ENCODE measurements at places on chromosomes 16 and 17.
A peak's percentile ranks its signal among the peaks of the same experiment; 100 is the strongest.

- DNase-seq = peak; percentile 90
These were observed 3.7 kb upstream of the ERN1 start for GRCh38 chr17:64133546-64134215.

DNA sequence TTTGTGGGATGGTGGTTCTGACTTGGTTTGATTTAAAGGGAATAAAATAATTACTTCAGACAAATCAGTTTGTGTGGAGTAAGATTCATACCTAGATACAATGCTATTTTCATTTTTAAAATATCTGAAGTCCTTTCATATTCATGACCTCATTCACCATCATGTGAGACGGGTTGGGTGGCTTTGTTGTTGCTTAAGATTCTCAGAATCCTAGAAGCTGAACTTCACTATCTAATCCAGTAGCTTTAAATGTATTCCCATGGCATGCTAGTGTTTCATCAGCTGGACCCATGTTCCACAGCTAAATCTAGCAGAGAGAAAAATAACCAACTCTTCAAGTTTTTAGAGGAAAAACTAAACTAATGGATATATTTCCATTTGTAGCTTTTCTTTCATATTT lies 2.7 kb upstream of the AMFR start:
- DNase-seq = no peak

DNA sequence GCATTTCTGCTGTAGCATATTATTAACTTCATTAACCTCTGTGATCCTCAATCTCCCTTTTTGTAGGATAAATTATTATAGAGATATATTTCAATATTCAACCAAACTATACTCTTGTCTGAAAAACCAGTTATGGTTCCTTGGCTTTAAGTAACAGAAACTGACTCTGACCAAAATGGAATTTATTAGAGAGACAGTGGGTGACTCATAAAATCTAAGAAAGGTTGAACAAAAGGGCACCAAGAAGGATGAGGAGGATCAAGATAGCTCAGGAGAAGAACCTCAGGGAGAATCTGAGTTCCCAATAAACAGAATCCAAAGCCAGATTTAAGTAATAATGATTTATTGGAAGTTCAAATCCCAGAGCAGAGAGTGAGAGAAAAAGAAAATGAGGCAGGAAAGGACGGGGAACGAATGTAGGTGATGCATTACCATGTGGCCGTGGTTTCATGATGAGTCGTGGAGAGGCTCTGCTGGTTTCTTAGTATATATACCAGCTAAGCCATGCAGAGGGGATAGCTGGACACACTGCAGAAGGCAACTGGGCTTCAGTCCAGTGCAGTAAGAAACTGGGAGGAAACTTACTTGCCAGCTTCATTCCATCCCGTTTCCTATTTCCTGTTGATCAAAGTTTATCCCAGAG lies 151.5 kb upstream of the GOT2 start:
- DNase-seq = no peak

DNA sequence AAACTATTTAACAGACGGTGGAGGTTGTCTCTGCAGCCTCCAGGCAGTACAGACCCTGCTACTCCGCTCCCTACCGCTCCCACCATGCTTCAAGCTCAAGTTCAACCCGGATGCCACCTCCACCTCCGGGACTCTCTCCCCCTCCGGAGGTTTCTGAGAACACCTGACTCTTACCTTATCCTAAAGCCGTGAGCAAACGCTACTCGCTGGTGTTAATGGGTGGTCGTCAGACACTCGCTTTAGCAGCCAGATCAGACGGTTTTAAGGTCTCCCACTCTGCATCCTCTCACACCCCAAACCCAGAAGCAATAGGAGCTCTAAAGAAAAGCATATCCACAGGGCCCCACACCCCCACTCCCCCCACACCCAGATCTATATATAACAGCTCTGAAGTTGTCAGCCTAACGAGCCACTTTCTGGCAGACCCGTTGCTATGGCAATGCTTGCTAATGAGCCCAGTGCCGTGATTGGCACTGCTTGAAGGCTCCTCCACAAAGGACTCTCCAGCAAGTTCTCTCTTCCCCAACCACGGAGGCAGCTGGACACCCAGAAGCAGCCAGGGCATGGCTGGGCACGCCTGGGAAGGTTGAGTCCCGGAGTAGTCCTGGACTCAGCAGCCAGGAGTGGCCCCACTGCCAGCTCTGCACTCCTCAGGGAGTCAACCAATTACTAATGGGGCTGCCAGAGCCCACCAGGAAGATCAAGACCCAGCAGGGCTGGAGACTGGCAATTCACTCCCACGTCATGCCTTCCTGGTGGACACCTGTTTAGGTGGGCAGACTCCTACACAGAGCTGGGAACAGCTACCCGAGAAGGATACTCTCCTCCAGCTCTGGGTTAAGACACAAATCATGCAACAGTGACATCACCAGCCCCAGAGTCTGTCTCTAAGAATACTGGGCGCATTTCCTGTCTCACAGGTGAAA lies 121.2 kb upstream of the RCVRN start:
- no peak for DNase-seq

GRCh38 chr17:28960256-28961061 lies 9.1 kb upstream of the PHF12 start:
- DNase-seq = no peak

DNA sequence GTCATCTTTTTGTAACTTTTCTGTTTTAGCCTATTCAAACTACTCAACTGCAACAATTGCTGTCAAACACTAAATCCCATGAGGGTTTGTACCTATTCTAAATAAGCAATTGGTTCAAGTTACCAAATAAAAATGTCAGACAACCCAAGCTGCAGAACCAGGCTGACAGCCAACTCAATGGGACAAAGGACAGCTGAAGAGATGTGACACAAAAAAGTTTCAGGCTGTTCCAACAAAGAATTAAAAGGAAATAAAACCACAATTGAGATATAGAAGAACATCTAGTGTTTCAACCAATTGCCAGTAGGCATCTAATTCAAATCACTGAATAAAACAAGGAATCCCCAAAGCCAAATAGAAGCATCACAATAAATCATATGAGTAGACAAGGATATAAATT lies 49.3 kb downstream of the GRB7 start:
- no peak for DNase-seq

DNA sequence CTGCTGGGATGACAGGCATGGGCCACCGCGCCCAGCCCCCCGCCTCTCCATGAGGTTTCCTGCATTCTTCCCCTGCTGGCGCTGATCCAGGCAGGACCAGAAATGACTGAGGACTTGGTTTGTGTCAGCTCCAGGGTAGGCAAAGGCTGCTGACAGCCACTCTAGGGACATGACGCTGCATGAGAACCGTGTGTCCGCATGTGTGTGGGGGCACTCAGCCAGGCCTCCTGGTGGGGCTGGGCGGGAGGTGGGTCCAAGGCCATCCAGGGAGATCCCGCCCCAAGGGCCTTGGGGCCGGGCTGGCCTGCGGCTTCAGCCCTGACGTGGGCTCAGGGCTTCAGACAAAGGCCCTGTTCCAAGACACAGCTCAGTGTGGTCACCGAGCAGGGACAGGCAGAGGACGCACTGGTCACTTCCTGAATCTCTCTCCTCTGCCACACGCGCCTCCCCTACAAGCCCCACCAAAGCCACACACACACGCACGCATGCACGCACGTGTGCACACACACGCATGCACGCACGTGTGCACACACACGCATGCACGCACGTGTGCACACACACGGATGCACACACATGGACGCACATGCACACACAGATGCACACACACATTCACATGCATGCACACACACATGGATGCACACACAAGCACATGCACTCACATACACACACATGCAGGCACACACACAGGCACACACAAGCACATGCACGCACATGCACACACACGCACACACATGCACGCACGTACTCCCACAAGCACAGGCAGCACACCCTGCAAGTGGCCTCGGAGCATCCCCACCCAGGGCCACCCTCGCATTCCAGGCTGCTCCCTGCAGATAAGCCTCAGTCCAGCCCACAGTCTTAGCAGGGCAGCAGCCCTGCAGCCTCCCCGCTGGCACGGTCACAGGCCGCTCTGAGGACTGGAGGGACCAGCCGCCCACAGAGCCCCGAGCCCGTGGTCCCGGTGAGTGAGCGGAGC lies 5.3 kb upstream of the TMEM204 start:
- no peak for DNase-seq

- no peak for DNase-seq
These were observed 80.5 kb downstream of the MYH13 start for GRCh38 chr17:10292057-10292937.

DNA sequence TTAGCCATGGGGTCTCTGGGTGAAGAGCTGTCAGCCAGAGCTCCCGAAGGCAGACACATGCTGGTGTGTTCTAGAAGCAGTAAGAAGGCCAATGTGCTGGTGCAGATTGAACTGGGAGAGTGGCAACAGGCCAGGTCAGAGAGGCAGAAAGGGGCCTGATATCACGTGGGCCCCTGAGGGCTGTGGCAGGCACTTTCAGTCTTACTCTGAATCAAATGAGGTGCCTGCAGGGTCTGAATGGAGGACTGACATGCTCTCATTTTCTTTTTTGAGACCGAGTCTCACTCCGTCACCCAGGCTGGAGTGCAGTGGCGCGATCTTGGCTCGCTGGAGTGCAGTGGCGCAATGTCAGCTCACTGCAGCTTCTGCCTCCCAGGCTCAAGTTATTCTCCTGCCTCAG lies 293.8 kb downstream of the ABCC12 start:
- no peak for DNase-seq

GRCh38 chr16:14292051-14292825 lies 221.1 kb downstream of the MRTFB start:
- DNase-seq = no peak

- DNase-seq = no peak
These were observed at the start of gene CLEC10A for GRCh38 chr17:7079581-7080455. Gene CLEC10A (minus strand): TSS chr17:7080251. CDS start chr17:7078812, 1,439 bp downstream.

DNA sequence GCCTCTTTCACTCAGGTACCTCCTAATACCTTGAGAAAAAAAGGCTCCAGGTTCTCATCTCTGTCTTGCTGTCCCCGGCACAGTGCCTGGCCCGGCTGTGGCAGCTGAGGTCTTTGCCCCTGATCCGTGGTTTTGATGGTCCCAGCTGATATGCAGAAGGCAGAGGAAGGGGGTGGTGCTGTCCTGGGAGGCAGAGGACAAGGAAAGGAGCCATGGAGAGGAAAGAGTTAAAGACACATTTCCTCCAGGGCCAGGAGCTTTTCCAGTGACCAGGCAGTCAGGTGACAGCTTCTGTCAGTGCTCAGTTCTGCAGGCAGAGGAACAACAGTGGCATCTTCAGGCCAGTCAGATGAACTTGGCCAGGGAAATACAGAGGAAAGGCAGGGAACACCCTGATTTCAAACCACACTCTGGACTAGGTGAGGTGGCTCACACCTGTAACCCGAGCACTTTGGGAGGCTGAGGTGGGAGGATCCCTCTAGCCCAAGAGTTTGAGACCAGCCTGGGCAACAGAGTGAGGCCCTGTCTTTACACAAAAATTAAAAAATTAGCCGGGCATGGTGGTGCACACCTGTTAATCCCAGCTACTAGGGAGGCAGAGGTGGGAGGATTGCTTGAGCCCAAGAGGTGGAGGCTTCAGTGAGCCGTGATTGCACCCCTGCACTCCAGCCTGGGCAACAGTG lies 3.3 kb upstream of the COG1 start:
- peak; percentile 13 for DNase-seq

GRCh38 chr17:57282296-57282695 lies 26.0 kb downstream of the MSI2 start:
- DNase-seq = no peak

DNA sequence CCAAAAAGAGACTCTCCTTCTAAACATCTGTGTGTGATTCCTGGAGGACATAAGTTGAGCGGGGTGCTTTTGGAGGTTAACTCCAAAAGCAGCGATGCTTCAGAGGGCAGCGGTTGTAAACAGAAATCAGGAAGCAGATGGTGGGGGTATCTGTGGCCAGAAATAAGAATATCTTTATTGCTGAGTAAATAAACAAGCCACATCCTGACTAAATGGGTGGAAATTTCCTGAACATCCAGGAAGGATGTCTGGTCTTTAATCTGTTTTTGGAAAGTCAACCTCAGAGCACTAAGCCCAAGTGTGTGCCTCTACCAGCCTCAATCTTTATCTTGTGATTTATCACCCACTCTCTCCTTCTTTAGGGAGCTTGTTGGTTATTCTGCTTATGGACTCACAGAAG lies 123.3 kb downstream of the CDH13 start:
- DNase-seq = no peak

GRCh38 chr17:40320756-40321523 lies 12.0 kb downstream of the RARA start:
- no peak for DNase-seq

- DNase-seq = no peak
These were observed 12.2 kb upstream of the SMARCD2 start for GRCh38 chr17:63854709-63855108.

DNA sequence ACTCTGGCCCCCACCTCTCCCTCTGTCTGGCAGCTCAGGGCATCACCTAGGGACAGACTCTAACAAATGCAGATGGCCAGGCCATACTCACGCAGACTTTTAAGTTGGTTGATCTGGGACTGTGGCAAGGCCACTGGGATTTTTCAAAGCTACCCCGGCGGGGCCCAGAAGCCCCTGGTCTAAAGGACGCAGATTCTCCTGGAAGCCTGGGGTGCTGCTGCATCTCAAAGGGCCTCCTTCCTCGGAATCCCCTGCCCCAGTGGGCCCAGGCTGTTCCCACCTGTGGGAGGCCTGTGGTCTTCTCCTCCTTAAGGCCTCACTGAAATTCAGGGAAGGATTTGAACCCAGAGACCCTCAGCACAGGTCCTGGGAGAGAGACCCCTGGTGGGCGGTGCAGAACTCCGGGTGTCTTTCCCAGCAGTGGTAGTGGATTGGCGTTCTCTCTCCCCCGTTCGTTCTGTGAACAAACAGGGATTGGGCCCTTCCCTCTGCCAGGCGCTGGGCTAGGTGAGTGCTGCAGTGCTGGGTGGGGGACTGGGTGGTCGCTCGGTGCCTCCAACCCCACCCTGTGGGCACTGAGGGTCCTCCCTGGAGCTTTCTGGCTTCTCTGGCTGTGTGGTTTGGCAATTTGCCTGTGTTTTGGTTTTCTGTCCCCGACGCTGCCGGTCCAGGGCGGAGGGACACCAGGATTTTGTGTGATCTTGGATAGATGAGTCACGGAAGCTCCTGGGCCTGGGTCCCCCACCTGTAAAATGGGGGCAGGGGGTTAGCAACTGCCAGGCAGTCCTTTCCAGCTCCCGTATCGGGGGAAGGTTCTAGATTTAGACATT lies 160.5 kb upstream of the GSE1 start:
- no peak for DNase-seq

- DNase-seq = no peak
These were observed 169.5 kb upstream of the CHMP6 start for GRCh38 chr17:80822021-80822699.

GRCh38 chr17:21217346-21217745 lies 3.4 kb upstream of the TMEM11 start:
- no peak for DNase-seq

GRCh38 chr16:3754081-3754703 lies 36.9 kb upstream of the TRAP1 start:
- no peak for DNase-seq
